Inflammatory macrophage (primary cell): ENCODE measurements at places on chromosomes 1 and 21.

DNA sequence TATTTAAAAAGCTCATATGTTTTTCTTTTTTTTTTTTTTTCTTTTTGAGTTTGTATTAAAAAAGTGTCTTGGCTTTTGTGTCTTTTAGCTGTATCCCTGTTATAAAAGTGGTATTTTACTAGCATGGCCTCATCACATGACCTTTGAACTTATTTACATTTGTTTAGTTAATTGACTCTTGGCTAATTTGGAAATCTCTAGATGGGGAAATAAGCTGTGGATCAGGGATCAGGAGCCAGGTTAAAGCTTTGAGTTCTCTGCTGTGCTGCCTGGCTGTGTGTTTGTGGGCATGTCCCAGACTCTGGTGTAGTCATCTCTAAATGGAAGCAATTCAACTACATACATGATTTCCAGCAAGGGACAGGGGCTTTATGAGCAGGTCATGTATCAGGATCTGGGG is 56.5 kb downstream of the HHAT start:
- no peak for DNase-seq

DNA sequence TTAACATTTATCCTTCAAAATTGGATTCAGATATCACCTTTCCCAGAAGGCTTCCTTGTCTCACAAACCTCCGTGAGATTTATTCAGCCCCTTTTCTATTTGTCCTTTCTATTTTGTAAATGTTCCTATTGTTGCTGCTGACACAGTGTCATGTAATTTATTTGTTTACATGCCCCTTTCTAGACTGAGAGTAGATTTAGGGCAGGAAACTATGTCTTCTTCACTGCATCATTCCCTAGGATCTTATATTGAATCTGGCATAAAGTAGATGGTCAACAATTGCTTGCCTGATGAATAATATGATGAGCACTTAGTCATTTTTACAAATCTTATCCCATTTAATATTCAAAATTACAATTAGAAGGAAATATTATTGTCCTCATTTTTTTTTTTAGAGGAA is 8.1 kb upstream of the CNN3 start:
- no peak for DNase-seq

- no peak for DNase-seq
These were observed 610 bp downstream of the COL6A2 start for GRCh38 chr21:46098303-46099141.

DNA sequence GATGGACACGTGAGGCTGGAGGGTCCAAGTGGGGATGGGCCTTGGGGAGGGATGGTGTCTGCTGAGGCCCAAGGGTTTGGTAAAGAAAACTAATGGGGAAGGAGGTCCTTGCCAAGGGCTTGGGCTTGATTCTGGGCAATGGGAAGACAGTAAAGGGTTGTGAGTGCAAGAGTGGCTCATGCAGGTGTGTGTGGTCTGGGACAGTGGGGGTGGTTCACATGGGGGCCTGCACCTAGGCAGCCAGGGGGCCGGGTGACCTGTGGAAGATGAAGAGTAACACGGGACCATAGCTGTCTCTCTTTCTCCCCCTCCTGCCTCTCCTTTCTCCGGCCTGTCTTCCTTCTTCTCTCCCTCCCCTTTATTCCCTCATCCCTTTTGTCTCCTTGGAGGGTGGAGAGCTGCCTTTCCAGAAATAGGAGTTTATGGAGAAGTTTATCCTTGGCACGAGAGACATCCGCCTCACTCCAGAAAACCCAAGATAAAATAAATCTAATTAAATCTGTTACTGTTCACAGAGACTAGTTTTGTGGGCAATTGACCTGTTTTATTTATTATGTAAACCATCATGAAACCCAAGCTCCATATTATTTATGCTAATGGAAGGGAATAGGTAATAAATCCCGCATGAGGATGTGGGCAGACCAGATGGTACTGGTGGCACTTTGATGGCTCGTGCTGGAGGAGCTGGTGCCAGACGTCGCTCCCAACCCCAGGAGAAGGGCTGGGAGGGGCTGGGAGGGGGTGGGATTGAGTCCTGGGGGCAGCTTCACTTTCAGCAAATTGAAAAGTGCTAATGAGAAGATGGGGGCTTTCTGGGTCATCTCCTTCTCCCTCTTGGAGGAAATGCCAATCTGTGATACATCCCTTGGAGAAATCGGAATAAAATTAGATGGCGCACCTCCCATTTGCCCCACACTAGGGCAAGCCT is 272.9 kb upstream of the CSF3R start:
- DNase-seq: no peak

DNA sequence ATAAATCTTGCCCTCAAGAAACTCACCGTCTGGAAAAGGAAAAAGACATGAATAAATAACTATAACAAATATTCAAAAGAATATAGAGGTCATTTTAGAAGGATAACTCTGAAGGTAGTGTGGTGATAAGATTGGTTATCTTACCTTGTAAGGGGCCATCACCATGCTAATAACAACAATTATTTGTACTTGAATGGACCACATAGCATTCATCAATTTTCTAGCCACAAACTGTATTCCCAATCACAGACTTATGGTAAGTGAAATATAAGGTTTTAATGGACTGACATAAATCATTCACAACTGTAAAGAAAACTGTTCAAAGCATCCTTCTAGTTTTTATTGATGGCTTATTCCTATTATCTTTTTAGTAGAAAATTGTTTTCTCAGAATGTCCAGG is 57.8 kb downstream of the HMCN1 start:
- no peak for DNase-seq

DNA sequence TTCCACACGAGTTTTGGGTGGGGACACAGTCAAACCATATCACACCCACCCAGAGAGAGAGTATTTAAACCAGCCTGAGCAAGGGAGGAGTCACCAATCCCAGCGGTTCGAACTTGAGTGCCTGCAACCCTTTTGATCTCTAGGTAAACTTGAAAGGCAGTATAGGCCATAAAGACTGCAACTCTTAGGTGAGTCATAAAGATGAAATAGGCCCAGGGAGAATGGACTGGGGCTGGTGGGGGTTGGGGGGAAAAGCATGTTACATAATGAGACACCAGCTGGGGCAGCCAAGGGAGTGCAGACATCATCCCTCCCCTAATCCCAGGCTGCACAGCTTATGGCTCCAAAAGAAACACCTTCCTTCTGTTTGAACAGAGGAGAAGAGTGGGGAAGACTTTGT is 99.8 kb upstream of the LHX8 start:
- no peak for DNase-seq

DNA sequence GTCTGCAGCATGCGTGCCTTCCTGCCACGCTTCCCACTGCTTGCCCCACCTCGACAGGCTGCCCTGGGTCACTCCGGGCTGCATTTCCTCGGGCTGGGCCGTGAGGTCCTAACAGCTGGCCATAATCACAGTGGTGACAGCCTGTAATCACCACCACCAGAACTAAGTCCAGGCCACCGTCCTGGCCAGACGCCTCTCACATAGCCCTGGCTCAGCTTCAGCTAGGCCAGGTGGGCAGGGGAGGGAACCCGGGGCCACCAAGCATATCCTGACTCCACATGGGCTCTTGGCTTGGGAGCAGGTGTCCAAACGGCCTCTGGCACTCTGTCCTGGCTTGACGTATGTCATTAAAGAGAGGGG is 229.5 kb downstream of the TRABD2B start:
- DNase-seq: no peak

- no peak for DNase-seq
These were observed 236.2 kb downstream of the NFIA start for GRCh38 chr1:61318319-61319125.

GRCh38 chr1:28078680-28079626 is 9.5 kb downstream of the EYA3 start:
- DNase-seq: no peak

- DNase-seq: no peak
These were observed 149.6 kb downstream of the RPS6KC1 start for GRCh38 chr1:213200630-213201029.

- DNase-seq: no peak
These were observed 11.4 kb downstream of the FAM89A start for GRCh38 chr1:231028682-231029081.

DNA sequence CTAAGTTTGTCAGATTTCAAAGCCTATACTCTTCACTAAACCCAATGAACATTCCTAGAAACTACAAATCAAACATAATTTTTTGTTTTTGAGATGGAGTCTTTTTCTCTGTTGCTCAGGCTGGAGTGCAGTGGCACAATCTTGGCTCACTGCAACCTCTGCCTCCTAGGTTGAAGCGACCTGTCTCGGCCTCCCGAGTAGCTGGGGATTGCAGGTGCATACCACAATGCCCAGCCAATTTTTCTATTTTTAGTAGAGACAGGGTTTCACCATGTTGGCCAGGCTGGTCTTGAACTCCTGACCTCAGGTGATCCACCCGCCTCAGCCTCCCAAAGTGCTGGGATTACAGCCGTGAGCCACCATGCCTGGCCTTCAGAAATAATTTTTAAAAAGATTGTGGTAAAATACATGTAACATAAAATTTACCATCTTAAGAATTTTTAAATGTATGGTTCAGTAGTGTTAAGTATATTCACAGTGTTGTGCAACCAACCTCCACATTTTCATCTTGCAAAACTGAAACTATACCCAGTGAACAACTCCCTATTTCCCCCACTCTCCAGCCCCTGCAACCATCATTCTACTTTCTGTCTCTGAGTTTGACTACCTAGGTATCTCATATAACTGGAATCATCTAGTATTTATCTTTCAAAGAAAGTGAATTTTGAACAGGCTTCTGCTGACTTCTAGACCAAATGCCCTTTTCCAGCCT is 2.7 kb upstream of the CFAP141 start:
- DNase-seq: no peak

GRCh38 chr1:108502624-108503023 is 52.5 kb downstream of the NBPF6 start:
- no peak for DNase-seq

DNA sequence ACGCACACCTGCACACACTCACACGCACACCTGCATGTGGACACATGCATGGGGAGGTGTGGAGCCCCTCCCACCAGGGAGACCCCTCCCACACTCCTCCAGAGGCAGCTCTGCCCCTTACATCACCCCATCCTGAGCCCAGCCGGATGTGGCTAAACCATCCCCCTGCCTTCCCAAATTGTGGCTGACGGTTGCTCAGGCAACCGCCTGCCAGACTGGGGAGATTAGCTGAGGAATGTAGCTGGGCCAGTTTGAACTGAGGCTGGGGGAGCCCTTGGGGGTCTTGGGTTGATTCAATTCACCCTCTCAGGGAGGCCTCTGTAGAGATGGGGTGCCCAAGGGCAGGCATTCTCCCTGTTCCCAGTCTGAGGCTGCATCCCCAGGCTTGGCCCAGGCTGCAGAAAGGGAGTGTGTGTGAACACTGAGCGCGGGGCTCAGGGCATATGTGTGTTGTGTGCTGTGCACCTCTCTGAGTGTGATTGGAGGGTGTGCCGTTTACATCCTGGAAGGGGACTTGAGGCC is 12.9 kb downstream of the PTPRU start:
- DNase-seq: no peak

- no peak for DNase-seq
These were observed 16.2 kb upstream of the DNASE2B start for GRCh38 chr1:84382127-84382526.

DNA sequence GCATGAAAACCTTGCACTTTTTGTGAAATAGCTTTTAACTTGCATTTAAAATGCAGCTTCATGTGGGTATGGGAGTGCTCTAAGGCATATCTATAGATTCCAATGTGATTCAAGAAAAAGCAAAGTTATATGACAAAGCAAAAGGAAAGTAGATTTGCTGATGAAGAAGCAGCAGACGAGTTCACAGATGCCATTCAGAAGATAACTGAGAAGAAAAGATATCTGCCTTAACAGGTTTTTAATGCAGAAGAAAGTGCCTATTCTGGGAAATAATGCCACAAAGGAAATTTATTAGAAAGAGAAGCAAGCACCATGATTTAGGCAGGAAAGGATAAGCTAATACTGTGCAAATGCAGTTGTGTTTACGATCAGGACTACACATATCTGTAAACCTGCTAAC is 68.1 kb downstream of the PHTF1 start:
- DNase-seq: no peak

- peak; percentile 42 for DNase-seq
These were observed 192.3 kb downstream of the SLC45A1 start for GRCh38 chr1:8510041-8510823.

DNA sequence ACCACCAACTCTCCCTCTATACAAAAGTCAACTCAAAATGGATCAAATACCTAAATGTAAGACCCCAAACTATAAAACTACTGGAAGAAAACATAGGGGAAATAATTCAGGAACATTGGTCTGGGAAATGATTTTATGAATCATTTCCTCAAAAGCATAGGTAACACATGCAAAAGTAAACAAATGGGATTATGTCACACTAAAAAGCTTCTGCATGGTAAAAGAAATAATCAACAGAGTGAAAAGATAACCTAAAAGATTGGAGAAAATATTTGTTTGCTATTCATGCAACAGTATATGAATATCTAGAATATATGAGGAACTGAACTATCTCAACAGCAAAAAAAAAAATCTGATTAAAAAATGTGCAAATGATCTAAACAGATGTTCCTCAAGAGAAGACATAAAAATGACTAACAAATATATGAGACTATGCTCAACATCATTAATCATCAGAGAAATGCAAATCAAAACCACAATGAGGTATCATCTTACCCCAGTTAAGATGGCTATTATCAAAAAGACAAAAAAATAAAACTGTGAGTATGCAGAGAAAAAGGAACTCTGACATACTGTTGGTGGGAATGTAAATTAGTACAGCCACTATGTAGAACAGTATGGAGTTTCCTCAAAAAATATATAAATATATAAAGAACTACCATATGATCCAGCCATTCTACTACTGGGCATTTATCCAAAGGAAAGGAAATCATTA is 47.8 kb downstream of the VCAM1 start:
- no peak for DNase-seq

DNA sequence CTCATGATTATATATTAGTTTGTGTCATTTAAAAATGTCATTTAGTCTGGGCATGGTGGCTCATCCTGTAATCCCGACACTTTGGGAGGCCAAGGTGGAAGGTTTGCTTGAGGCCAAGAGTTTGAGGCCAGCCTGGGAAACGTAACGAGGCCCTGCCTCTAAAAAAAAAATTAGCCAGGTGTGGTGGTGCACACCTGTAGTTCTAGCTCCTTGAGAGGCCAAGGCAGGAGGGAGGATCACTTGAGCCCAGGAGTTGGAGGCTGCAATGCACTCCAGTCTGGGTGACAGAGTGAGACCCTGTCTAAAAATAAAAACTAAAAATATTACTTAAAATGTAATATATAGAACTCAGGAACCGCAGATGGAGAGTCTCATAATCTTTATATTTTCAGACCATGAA is 34.6 kb downstream of the RUNX3 start:
- DNase-seq: no peak

- no peak for DNase-seq
These were observed 32.4 kb downstream of the SLC9C2 start for GRCh38 chr1:173570370-173571007.

DNA sequence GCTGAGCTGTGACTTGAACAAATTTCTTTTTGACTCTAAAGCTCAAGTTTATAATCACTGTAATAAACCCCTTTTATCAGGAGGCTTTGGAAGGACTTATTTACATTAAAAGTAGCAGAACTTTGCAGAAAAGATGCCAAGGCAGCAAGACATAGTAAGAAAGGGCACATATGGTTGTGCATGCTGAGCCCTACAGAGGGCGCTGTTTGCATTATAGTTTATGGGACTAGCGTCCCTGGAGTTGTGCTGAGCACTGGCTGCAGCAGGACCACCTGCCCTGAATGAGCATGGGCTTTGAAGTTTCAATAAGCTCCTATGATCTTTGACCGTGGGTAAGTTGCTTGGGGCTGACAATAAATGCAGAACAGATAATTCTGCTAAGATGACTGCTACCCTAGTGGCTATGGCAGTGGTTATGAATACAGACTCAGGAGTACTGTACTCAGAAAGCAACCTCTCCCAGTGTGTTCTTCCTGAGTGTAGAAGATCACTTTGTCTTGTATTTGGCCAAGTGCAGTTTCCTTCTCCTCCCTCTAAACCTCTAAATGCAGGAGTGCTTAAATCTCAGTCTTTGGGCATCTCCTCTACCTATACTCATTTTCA is 45.4 kb upstream of the USP1 start:
- peak; percentile 42 for DNase-seq
